Mammary epithelial cell (primary cell): ENCODE measurements at places on chromosomes 6 and 20.

DNA sequence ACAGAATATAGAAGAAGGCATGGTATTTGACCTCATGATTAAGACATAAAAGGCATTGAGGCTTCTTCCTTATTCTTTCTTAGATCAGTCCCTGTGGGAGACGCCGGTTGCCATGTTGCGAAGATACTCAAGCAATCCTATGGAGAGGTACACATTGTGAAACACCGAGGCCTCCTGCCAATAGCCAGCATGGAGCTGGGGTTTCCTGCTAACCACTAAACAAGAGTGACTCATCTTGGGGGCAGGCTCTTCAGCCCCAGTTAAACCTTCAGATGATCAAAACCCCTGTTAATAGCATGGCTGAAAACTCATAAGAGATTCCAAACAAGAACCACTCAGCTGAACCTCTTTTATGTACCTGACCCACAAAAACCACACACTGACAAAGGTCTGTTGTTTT lies 478.8 kb downstream of the CD83 start:
- DNase-seq, result peak; percentile 93

GRCh38 chr6:140811642-140812041 lies 1321.1 kb upstream of the GJE1 start:
- DNase-seq, result no peak

DNA sequence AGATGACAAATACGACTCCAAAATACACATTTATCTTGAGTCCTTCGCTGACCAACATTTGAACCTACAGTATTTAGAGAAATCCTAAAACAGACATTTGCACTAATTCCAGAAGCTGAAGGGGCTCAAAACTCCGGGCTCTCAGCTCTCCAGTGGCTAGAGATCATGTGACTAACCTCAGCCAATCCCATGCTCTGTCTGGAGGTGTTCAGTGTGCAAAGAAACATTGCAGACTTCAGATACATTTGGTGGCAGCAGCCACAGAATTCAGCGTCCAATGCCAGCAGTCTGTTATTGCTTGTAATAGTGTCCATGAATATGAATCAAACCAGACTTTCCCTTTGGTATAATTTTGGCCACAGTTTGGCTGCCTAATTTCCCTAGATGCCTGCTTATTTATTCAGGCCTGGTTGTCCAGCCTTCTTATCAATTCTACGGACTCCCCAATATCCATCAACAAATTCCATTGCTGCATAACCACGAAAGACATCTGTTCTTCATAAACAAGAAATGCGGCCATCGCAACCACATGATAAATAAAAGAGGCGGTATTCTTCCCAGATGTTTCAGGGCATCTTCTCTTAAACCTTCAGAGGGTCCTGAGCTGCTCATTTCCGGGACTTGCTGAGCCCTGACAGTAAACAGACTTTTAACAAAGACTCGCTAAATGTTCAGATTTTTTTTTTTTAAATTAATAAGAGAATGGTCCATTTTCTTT lies 14.5 kb upstream of the CYP24A1 start:
- no peak for DNase-seq

GRCh38 chr6:51139950-51140385 lies 321.3 kb downstream of the TFAP2B start:
- DNase-seq, result no peak

DNA sequence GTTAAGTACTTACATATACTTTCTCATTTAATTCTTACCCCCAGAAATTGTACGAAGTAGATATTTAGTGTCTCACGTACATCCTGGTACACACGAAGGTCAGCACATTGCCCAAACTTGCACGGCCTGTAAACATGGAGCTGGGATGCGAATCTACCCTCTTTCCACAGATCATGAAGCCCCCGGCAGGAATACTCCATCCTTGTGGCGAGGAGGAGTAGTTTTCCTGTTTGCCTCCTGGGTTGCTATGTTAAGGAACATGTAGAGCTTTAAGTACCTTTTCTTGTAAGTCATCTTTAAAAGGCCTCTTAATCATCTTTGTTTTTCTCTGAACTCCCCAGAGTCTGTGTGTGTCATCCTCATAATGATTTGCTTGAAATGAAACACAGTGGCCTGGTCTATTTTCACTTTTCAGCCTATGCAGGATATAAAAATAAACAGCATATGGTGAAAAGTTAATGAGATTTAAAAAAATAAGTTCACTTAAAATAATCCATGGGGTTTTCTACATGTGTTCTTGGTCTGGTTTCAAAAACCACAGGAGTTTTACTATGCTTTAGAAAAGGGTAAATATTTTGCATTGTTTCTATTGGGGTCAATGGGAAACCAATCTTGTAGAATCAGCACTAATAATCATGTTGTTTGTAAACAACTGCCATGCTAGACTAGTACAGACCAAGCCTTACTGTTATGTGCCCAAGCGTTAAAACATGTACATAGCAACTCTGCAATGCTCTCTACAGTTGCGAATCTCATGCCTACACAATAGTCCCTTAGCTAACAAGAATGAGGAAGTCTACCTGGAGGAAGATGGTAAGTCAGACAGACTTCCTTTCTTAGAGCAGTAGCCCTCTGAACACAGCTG lies 9.3 kb upstream of the ARID1B start:
- DNase-seq, result no peak

GRCh38 chr6:73537677-73538076 lies 16.8 kb upstream of the EEF1A1 start:
- no peak for DNase-seq
